ENCODE measurements at places on chromosomes 11 and 22. TPM values are rescaled to one million over a fixed set of nuclear protein-coding genes. Genes with fewer than 3 reads are reported as not detected.

The SMIM35 gene
- total RNA-seq, result not detected

The PARVG gene
- 0.41 TPM for total RNA-seq

The GP1BB gene
- total RNA-seq, result 24.1 TPM

The PATE4 gene
- total RNA-seq, result not detected

- DNase-seq, result no peak
These were observed 158.9 kb downstream of the CADM1 start for GRCh38 chr11:115345361-115345760.

- DNase-seq, result no peak
These were observed 15.9 kb upstream of the HYLS1 start for GRCh38 chr11:125871391-125872137.
